ENCODE measurements at places on chromosomes 5 and 9.

GRCh38 chr5:167447466-167448375 is 843.7 kb upstream of the WWC1 start:
- no peak for DNase-seq
- peaks cover 5% of the 10 kb centered on the region for H3K27me3 ChIP-seq

DNA sequence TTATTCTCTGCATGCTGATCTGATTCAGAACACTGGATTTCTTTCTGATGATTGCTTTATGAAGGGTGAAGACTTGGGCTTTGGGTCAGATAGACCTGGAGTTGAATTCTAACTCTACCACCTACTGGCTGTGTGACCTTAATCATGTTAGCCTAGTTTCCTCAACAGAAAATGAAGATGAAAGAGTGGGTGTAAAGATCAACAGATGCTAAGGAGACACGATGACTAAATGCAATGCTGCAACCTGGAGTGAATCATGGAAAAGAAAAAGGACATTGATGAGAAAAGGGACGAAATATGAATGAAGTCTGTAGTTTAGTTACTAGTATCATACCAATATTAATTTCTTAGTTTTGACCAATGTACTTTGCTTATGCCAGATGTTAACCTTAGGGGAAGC is 27.8 kb upstream of the DENND1A start:
- no peak for DNase-seq
- H3K27ac ChIP-seq: no peak overlapping the region
- H3K4me1 ChIP-seq: peaks cover 9% of the 10 kb centered on the region
- H3K27me3 ChIP-seq: peaks cover 69% of the 10 kb centered on the region

- H3K27ac ChIP-seq: no peak overlapping the region
- no peaks in the 10 kb centered on the region for H3K27me3 ChIP-seq
- no peak for DNase-seq
- peaks cover 3% of the 10 kb centered on the region for H3K36me3 ChIP-seq
- H3K4me3 ChIP-seq: no peak overlapping the region
These were observed 45.3 kb downstream of the CWC27 start for GRCh38 chr5:64814073-64814472.

DNA sequence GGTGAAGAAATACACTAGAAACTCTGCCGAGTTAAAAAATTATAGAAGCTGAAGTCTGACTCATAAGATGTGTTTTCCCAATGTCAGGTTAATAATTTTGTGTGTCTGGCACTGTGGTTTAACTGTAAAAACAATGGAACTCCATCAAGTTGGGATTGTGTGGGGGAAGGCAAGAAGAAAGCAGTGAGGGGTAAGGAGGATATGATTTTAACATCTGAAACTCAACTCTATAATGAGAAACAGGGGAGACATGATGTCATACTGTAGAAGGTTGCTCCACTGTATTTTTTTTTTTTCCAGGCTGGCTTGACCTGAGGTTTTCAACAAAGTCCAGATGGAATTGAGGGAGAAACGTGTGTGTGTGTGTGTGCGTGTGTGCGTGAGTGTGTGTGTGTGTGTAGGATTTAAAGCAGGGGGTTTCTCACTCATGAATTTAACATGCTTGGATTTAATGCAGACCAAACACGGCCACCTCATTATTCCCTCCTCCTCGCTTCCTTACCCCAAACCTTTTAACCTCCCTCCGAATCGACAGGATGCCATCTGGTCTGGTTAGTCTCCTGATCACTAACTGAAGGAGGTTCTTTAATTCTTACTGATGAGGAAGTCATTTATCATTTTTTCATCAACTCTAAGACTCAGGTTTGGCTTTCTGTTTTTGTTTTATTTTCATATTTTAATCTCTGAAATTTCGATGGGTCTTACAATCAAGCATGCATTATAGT is 140.2 kb upstream of the LPAR1 start:
- no peak for DNase-seq
- H3K4me3 ChIP-seq: no peak overlapping the region
- H3K27me3 ChIP-seq: no peaks in the 10 kb centered on the region
- H3K27ac ChIP-seq: no peak overlapping the region
- no peaks in the 10 kb centered on the region for H3K36me3 ChIP-seq
- no peaks in the 10 kb centered on the region for H3K4me1 ChIP-seq
